ENCODE measurements at places on chromosomes 7 and 10.
A peak's percentile ranks its signal among the peaks of the same experiment; 100 is the strongest.

DNA sequence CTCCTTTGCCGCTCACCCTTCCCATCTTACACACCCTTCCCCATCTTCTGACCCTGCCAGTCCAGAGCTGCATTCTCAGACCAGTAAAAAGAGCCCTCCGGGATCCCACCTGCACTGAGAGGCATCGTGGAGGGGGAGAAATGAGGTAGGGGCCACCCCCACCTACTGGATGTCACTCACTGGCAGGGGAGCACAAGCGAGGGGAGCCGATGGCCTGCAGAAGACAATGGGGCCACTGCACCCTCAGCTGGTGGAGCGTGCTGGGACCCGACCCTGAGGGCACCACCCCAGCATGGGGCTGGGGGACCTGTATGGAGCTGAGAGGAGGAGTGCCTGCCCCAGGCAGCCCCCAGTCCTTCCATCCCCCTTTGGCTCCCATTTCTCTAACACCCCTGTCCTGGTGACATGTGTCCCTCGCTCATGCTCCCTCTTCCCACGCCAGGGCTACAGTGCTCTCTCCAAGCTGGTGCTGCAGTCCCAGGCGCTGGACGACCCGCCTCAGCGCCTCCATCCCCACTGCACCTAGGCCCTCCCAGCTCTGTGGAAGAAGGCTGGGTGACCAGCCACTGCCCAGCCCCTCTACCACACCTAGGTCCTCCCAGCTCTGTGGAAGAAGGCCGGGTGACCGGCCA lies 49.8 kb downstream of the RASGEF1A start:
- no peak for DNase-seq

- DNase-seq, result no peak
Measured at GRCh38 chr7:123622660-123623386, 21.2 kb downstream of the ASB15 start.

DNA sequence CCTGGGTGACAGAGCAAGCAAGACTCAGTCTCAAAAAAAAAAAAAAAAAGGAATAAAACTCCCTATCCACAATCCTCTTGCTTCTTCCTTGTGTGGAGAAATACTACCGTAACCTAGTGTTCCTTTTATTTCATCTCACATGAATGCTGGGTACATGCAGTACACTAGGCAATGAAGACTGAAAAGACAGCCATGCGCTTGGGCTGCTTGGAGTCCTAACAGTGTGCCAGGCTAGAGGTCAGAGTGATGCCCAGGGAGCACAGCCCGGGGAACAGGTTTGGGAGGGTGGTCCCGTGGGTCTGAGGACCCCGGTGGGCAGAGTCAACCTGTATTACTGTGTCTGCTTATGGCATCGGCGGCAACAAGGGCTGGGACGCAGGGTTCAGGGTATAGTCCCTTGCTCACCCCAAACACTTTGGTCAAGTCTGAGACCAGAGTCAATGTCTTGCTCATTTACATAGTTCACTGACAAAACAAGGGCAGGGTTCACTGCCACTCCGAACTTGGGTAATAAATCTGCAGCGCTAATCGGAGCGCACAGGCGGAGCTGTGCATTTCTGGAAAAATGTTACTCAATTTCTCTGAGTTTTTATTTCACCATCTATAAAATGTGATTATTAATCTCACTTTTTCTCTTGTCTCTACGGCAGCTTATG lies 118.0 kb downstream of the CLEC2L start:
- no peak for DNase-seq

GRCh38 chr7:149624006-149624405 lies 126.4 kb upstream of the ZNF746 start:
- peak; percentile 45 for DNase-seq

GRCh38 chr10:30877111-30877510 lies 154.6 kb downstream of the ZNF438 start:
- DNase-seq, result no peak
